Esophagus squamous epithelium (tissue), 5 donors: ENCODE measurements at places on chromosomes 3 and 15.

GRCh38 chr3:43185274-43185982 is 79.5 kb upstream of the POMGNT2 start:
- no peak for DNase-seq

DNA sequence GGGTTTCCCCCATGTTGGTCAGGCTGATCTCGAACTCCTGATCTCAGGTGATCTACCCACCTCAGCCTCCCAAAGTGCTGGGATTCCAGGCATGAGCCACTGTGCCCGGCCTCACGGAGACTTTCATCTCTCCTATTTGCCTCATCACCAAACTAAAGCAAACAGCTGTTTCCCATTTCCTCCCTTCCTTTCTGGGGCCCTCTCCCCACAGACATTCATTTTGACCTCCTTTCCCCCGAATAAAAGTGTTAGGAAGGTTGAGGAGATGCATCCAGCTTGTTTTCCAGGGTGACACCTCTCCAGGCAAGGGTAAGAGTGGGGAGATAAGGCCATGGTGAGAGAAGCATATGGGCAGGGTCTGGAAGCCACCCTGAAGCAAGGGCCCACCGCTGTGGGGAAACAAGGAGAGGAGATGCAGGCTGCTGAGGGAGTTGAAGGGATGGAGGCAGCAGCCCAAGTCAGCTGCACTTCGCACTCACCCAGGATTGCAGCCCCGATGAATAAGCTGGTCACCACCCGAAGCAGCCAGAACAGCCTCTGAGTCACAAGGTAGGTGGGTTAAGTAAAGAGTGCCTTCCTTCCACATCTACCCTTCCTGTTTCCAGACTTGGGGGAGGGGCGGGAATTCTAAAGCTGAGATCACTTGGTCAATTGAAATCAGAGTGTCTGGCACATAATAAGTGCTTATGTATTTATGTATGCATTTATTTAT is 7.7 kb downstream of the DUOXA2 start:
- DNase-seq, result no peak

GRCh38 chr3:67653425-67654098 is 850 bp downstream of the SUCLG2 start:
- no peak for DNase-seq

DNA sequence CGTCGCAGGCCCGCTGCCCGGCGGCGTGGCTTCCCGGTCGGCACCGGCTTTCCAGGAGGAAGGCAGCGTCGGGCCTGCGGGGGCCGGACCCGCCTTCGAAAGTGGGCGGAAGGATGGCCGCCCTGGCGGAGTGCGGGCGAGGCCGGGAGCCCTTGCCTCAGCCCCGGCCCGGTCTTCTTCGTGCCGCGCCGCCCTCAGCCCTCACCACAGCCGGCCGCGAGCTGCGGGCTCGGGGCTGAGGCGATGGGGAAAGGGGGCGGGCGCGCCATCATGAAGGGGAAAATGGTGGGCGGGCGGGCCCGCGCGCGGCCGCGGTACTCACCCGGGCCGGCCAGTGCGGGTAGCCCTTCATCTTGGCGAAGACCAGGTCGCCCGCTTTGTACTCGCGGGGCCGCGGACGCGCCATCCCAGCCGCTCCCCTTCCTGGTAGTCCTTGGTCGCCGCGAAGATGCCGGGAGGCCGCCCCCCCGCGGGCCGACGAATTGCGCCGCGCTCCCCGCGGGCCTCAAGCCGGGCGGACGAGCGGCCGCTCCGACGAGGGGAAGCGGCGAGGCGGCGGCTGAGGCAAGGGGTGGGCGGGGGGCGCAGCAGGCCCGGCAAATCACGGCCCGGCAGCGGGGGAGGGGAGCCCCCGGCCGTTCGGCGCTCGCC is 489 bp downstream of the HDGFL3 start:
- no peak for DNase-seq

DNA sequence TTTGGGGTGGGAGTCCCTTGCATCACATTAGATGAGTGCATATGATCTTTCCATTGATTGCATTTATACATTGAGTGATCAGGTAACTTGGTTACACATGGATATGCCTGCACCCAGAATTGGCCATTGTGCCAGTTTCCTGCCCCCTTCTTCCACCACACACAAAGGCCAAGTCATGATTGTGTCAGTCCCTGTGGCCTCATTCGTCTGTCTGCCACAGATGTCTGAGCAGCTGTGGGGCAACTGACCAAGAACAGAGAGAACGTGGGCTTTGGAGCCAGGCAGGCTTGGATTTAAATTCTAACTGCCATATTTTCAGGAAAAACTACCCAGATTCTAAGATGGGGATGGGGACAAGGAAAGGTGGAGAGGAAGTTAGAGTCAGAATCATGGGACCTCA is 27.0 kb downstream of the CCNL1 start:
- DNase-seq, result no peak

DNA sequence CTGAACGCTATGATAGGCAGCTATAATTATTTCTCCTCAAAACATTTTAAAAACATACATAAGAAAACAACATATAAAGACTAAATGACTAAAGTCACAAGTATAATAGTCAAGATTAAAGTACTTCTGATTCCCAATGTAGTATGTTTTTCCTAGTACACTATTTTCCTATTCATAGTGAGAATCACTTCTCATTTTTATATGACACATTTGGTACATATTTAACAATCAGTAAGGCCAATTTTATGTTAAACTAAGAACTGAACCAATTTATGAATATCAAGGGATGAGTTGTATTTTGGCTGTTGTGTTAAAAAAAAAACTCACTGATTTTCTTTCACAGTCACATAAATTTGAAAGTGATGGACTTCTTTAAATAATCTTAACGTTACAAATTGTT is 79.7 kb downstream of the DENND4A start:
- DNase-seq, result no peak

DNA sequence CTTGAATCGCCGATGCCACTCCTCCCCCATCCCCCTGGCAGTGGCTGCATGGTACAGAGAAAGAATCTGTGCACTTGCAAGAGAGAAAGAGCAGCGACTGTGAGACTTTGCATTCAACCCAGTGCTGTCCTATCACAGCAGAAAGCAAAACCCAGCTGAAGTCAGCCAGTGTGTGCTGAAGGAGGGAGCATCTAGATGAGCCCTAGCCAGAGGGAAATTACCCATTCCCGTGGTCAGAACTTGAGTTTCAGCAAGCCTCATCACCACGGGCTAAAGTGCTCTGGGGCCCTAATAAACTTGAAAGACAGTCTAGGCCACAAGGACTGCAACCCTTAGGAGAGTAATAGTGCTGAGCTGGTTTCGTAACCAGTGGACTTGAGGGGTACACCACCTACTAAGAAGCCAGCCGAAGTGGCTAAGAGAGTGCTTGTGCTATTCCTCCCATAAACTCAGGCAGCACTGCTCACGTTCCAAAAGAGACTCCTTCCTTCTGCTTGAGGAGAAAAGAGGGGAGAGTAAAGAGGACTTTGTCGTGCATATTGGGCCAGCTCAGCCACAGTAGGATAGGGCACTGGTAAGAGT is 15.2 kb upstream of the PIK3R4 start:
- DNase-seq, result no peak

- no peak for DNase-seq
Observed at GRCh38 chr3:45545476-45545875, 49.1 kb upstream of the LIMD1 start.

GRCh38 chr15:101149864-101150722 is 101.8 kb downstream of the CHSY1 start:
- no peak for DNase-seq
